ENCODE measurements at places on chromosomes 3 and 15.

GRCh38 chr3:107432013-107432515 is 54.8 kb downstream of the CCDC54 start:
- DNase-seq, result no peak

GRCh38 chr3:33419948-33420347 is 20.3 kb downstream of the UBP1 start:
- no peak for DNase-seq

DNA sequence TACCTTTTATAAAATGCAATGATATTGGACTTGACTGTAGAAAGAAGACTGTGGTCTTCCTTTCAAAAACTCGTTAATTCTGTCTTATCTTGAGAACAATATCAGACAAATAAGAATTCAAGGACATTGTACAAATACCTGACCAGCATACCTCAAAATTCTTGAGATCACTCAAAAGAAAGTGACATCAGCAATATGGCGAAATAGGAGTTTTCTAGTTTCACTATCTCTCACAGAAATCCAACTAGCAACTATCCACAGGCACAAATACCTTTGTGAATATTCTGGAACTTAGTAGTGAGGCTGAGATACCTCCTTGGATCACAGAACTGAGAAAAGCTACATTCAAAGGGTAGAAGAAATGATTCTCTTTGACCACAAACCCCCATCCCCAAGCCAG is 419.7 kb downstream of the ZNF385D start:
- no peak for DNase-seq

- no peak for DNase-seq
These were observed 25.9 kb upstream of the GOLGA8B start for GRCh38 chr15:34609102-34610057.

DNA sequence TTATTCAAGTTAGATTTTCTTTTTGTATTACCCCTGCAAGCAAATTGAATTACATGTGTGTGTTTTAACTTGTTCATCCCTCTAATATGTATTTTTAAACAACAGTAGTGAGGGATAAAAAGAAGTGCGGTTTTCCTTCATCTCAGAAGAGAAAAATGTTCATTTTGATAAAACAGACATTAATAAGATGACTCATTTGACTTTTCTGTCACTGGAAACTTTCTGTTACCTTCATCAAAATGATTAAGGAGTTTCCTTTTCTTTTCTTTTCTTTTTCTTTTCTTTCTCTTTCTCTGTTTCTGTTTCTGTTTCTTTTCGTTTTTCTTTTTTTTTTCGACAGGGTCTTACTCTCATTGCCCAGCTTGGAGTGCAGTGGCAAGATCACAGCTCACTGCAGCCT is 53.0 kb downstream of the ECT2 start:
- no peak for DNase-seq

- no peak for DNase-seq
These were observed 38.8 kb downstream of the IL16 start for GRCh38 chr15:81235276-81236123.

DNA sequence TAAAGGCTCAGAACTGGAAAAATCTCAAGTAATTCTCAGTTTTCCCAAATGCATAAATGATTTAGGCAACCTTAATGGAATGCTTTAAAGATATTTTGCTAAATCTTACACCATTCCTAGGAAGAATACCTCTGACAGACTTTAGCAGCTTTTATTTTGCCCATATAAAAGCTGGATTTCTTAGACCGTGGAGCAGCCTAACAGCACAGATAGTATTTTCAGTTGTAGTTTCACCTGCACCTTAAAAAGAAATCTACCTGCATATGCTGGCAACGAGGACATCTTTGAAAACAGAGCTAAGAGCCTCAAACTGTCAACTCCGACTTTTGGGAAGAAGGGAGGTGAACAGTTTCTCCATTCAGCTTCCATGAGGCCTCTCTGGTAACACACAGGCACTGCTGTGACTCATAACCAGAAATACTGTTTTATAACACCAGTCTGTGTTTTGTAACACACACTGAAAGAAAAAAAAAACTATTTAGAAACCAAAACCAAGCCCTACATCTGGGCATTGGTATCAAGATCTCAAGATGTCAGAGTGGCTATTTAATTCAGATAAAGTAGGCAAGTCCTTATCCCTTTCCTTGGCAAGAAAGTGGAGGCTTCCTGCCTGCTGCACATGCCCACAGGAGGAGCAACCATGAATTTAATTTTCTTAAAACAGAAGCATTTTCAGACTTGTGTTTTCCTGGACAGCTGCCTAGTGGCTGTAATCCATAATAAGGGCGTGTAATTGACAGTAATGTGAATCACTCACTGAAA is 181.5 kb upstream of the ICE2 start:
- no peak for DNase-seq

All from stimulated activated naive CD4-positive, alpha-beta T cell (primary cell).